Activated CD4-positive, alpha-beta T cell treated with anti-CD3 and anti-CD28 coated beads, Interleukin-2, amount 50 U/mL, for 24 hours (primary cell): ENCODE measurements at places on chromosomes 6 and 20.

DNA sequence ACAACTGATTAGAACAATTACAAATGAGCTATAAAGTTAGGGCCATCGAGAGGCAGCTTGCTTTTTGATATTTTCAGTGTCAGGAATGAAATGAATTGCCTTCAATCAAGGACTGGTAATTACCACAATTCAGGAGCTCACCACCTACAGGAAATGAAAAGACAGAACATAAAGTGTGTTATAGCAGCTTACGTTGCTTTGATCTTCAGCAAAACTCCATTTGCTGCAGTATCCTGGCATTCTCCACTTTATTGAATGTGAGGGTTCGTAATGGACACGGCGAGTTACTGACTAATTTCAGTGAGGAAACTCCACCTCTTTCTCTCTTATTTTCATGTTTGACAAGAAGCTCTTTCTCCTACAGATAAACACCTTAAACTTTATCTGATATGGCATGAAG lies 440.0 kb upstream of the HSF2 start:
- DNase-seq = no peak

DNA sequence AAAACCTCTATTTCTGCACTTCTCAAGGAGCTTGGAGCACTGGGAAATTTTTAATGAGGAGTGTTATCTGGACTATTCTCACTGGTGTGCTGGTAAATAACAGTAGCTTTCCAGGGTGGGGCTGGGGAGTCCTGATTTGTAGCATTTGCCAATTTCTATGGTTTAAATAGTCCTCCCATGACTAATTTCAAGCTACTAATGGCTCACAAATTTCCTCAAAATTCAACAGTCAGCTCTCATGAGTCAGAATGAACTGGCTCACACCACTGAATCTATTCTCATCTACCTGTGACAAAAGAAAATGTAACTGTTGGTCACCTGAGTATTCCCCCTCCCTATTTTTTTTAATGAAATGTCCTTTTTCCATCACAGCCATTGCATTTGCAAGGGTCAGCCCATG lies 449.6 kb downstream of the KIF16B start:
- DNase-seq = no peak

DNA sequence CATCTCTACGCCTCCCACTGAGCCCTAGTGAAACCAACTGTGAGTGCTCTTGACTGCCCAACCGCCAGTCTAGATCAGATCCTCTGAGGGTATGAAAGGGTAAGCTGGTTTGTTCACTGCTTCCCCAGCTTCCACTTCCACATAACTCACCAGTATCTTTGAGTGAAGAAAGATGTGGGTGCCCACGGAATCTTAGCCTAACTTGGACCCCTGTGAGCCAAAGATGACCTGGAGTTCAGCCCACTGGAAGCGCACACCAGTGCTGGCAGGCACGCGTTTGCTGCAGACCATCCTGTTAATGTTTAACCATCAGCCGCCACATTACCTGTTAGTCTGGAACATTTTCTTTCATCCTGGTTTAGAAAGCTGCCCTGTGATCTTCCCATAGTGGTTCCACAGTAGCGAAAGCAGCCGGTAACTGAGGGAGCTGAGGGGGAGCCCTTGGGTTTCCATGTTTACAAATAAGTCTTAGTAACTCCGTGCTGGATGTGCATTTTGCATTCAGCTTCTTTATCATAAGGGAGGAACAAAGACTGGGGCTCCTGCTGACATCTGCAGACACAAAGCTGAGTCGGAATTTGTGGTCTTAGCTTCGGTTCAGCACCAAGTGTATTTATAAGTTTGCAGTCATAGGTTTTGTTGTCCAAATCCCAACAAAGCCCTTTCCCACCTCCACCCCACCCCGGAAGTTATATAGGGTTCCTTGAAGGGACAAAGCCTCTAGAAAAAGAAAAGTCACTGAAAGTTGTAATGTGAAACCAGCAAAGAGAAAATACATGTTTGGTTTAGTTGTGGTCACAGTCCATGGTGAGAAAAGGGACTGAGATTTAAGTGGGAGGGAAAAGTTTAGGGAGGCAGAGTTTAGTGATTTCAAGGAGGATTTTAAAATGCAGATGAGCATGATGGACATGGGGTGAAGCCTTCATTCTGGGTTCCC lies 71.0 kb downstream of the SSR1 start:
- no peak for DNase-seq

DNA sequence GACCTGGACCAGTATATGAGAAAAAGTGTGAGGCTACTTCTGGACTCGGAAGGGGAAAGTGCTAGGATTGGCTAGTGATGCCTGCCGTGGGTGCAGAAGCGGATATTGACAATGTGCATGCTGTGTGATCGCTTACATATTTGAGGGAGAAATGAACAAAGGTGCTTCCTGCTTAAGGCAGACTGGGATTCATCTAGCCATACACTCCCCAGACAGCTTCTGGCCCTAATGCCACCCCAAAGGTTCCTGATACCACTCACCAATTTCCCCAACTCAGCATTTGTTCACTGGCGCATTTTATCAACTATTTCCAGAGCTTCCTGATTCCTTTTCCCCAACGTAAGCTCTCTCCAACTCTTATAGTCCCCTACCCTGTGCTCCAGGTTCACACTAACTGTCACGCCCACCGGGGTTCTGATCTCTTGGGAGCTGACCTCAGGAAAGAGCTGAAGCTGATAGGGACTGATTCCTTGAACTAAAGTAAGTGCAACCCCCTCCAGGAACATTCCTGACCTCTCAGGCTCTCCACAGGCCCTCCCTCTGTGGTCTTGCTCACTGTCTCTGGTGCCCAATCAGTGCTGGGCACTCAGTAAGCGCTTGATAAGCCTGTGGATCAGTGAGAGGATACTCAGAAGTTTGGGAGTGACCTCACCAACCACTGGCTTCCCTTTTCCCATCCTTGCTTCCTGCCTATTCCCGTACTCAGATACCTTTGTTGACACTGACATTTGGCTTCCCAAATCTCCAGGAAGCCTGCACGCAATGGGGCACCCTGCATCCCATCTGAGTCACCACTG lies 73.3 kb downstream of the MRPL14 start:
- DNase-seq = no peak

GRCh38 chr20:46438156-46438750 lies 31.8 kb upstream of the ELMO2 start:
- DNase-seq = no peak

- DNase-seq = no peak
Observed at GRCh38 chr6:155771822-155772221, 316.2 kb upstream of the NOX3 start.

- DNase-seq = no peak
Observed at GRCh38 chr6:30712441-30712945, 4.6 kb downstream of the MDC1 start.

- DNase-seq = no peak
Observed at GRCh38 chr6:166938150-166938549, 18.2 kb downstream of the RNASET2 start.

GRCh38 chr6:7674291-7674690 lies 51.6 kb upstream of the BMP6 start:
- DNase-seq = no peak

GRCh38 chr6:16352258-16352635 lies 113.9 kb downstream of the GMPR start:
- no peak for DNase-seq

GRCh38 chr6:140319209-140319608 lies 944.8 kb upstream of the CITED2 start:
- DNase-seq = no peak

DNA sequence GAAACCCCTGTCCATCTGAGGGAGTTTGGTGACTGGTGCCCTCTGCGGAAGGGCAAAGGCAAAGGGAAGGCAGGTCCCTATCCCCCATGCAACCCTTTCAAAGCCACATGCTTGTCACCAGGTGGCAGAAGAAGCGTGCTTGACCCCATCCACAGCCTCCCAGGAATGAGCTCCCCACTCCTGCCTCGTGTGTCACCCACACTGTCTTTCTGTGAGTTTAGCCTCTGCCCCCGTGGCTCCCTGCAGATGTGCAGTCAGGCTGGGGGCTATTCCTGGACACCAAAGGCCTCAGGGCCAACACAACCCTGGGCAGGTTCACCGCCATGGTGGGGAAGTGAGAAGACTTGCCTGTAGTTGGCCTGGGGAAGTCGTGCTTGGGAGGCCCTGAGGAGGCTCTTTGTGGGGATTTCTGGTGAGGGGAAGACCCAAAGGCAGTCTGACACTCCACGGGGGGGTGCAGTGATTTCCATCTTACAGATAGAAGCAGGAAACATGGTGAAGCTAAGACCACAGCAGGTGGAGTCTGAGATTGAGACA lies 16.6 kb upstream of the PCMTD2 start:
- no peak for DNase-seq

DNA sequence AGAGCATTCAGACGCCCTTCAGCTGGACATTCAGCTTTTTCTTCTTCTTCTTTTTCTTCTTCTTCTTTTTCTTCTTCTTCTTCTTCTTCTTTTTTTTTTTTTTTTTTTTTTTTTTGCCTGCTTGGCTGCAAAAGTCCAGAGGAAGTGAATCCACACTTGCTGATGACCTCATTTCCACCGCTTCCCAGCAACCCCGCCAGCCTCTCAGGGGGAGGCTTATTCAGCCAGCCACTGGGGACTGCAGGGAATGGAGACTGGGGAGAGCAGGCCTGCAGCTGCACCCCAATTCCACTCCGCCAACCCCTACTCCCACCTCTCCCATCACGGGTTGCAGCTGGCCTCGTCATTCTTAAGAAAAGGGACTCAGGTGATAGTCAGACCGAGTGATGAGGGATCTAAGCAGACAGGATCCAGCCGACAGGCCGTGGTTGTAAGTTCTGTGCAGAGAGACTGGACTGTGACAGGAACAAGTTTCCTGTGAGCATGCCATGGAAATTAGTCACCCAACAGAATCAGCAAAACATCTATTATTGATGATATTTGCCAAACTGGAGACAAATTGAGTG lies 59.0 kb upstream of the QKI start:
- DNase-seq = no peak

GRCh38 chr6:154499855-154500589 lies 10.5 kb downstream of the CNKSR3 start:
- no peak for DNase-seq

- no peak for DNase-seq
Observed at GRCh38 chr6:147384029-147384428, 124.5 kb upstream of the SAMD5 start.

DNA sequence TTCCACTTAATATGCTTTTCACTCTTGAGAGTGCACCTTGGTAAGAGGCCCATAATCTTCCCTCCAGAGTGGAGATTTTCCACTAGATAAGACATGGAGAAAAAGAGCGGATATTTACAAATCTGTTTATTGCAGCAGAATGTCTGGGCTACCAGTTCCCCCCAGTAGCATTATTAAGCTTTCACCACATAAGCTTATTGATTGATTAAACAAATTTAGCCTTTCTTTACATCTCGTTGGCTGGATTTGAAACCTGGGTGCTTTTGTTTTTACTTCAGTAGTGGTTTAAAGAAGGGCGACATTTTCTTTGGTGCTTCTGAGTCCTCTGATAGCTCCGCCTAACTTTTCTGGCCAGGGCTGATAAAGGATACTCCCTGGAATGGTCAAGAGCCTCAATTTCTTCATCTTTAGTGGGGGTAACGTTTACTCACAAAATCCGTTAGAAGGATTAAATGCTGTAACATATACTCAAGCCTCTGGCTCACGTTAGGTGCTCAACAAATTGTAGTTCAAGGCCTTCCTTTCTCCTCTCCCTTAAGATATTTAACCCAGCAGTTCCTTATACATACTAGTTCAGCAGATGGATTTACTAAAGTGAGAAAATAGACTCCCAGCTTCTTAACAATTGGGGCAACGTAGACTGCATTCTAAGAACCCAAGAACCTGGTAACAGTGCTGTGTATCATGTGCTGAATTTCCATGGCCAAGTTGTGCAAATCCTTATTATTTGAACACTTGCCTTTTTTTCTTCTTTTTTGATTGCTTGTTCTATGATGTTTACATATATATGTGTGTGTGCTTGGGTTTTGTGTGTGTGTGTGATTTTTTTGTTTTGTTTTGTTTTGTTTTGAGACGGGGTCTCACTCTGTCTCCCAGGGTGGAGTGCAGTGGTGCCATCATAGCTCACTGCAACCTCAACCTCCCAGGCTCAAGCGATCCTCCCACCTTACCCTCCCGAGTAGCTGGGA lies 91.4 kb downstream of the RREB1 start:
- no peak for DNase-seq

DNA sequence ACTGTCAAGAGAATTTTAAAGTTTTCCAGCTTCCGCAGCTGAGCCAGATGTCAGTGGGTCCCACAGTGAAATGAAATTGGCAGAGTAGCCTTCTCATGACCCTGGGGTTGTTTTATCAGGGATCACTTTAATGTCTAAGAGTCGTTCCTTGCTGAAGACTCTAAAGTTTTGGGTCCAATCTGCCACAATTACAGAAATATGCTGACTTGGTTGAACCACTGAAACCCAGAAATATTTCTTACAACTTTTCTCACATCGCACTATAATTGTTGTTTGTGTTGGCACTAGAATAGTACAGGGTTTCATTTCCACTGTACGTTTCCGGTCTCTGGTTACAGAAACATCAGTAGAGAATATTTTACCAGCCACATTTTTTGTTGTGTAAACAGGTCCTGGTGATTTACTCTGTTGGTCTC lies 109.0 kb downstream of the HMGCLL1 start:
- no peak for DNase-seq

- no peak for DNase-seq
Observed at GRCh38 chr20:43448748-43449535, 8.8 kb upstream of the SRSF6 start.

DNA sequence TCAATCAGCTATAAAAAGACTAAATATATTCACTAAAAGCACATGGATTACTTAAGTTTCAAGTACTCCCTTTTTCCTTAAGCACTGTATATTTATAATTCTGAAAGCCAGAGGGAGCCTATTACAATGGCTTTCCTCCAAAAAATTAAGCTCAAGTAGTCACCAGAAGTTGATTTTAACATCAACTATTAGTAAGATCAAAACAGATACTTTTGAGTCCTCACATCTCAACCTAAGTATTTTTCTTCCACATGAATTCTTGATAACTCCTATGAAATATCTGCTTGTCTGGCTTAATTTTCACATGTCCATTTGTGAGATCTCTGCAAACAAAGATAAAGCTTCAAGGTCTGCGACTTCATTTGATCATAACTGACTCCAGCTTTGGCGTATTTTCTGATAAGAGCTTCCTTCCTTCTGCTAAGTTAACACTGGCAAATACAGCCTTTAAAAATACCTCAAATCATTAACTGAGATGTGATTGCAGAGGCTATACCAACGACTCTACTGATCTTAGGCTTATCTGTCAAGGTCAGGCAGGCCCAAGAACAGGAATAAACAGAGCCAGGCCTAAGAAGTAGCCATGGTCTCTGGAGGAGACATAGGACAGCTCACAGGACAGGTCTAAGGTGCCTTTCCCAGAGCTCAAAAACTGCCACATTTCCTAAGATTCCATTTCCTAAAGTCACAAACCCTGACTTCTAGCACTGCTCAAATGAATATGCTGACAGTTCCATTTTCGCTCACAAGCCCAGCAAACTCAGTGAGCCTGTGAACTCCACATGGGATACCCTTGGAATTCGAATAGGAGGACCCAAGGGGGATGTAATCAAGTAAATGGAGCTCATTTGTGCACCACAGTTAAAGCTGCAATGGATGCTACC lies 10.0 kb downstream of the SNX5 start:
- no peak for DNase-seq

GRCh38 chr6:89416796-89417195 lies 4.7 kb upstream of the RRAGD start:
- DNase-seq = no peak

- DNase-seq = no peak
Observed at GRCh38 chr6:28371706-28372451, 22.1 kb downstream of the ZKSCAN3 start.

- DNase-seq = no peak
Observed at GRCh38 chr6:37050854-37051137, 45.3 kb downstream of the FGD2 start.

GRCh38 chr6:85747093-85747492 lies 104.4 kb upstream of the SYNCRIP start:
- no peak for DNase-seq

- DNase-seq = no peak
Observed at GRCh38 chr6:169915769-169916550, 164.5 kb downstream of the ERMARD start.
